Activated CD4-positive, alpha-beta memory T cell treated with anti-CD3 and anti-CD28 coated beads for 36 hours (primary cell): ENCODE measurements at places on chromosomes 12 and 14. TPM values are rescaled to one million over a fixed set of nuclear protein-coding genes. Genes with fewer than 3 reads are reported as not detected.

DNA sequence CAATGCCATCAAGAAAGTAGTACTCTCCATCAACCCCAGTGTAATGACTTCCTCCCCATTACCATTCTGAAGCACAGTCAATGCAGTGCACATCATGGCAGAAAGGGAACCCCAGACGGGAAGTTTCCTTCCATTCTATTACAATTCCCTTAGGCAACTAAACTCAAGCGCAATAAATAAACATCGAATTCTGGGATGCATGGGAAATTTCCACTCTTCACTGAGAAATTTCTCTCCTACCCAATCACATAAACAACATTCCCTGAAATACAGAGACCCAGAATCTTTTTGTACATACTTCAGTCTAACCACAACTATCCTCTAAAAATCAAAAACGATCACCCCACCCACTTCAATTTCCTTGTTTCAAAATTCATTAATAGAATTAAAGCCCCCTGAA, 20.0 kb downstream of the SARNP start:
- DNase-seq, result no peak

- peak; percentile 83 for DNase-seq
Measured at GRCh38 chr12:55736780-55737580, 5.9 kb upstream of the GDF11 start.

DNA sequence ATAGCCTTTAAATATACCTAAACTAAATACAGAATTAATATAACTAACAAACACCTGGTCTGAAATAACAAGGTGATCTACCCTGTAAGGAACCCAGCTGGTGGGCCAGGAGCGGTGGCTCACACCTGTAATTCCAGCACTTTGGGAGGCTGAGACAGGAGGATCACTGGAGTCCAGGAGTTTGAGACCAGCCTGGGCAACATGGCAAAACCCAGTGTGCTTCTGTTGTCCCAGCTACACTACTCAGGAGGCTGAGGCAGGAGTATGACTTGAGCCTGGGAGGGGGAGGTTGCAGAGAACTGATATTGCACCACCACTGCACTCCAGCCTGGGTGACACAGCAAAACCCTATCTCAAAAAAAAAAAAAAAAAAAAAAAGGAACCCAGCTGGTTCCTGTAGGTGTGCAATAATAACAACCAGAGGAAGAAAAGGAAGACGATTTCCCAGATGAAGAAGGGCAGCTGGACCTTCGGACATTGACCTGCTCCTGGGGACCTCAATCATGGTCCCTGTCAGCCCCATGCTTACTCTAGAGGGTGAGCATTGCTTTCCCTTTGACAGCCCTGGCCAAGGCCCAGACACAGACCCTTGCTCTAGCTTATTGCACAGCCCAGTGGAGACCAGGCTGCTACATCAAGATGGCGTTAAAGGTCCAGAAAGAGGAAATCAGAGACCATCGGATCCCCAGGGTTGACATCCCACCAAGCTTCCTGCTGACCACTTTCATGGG, 5.4 kb downstream of the FOS start:
- DNase-seq, result no peak

- no peak for DNase-seq
Measured at GRCh38 chr14:96119947-96120346, 80.8 kb downstream of the C14orf132 start.

- no peak for DNase-seq
Measured at GRCh38 chr12:51197736-51198567, 19.9 kb downstream of the POU6F1 start.

DNA sequence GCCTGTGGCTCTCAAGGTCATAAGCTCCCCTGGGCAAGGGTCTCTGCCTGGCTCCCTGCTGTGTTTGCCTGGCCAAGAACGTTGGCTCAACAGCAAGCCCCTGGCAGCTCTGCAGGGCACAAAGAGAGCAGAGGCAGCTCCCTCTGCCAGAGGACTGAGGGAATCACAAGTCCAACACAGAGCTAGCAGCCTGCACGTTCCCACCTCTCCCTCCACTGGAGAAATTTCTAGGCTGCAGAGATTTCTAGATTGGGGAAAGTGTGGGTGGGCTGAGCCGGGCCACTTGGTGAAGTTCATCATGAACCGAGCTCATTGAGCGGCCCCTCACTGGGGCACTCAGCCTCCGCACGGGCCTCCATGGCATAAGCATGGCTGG, 19.8 kb downstream of the ZFYVE21 start:
- no peak for DNase-seq

DNA sequence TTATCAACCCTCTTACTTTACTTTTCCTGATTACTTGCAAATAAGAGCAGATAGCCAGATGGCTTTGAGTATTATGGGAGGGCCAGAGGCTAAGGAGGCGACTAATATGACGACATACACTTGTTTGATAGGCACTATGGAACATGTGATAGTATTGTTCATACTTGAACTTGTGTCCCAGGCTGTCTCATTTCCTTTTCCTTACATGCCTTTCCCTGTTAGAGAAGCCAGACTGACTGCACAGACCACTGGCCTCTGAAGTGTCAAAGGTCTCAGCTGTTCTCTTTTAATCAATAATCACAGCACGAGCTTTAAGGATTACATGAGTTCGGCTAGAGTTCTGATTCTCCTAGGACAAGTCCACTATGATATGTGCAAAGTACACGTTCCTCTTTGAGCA, 326.0 kb downstream of the PRKD1 start:
- no peak for DNase-seq

DNA sequence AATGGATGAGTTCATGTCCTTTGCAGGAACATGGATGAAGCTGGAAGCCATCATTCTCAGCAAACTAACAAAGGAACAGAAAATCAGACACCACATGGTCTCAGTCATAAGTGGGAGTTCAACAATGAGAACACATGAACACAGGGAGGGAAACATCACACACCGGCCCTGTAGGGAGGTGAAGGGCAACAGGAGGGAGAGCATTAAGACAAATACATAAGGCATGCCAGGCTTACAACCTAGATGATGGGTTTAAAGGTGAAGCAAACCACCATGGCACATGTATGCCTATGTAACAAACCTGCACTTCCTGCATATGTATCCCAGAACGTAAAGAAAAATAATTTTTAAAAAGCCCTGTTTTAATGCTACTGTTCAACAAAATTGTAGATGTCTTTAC, 914.2 kb upstream of the ATXN7L3B start:
- no peak for DNase-seq

- no peak for DNase-seq
Measured at GRCh38 chr12:38282886-38283285, 33.7 kb upstream of the ALG10B start.

The CSRP2 gene
- total RNA-seq, result 0.41 TPM

The FAM186B gene
- total RNA-seq, result not detected

The UBR7 gene
- total RNA-seq, result 48.0 TPM

The LRTM2 gene
- total RNA-seq, result not detected

The RDH12 gene
- total RNA-seq, result not detected
